ENCODE measurements at places on chromosomes 16 and 17.

- DNase-seq, result peak; percentile 46
Observed at GRCh38 chr17:36188891-36189306, 7.7 kb downstream of the CCL3L1 start.

DNA sequence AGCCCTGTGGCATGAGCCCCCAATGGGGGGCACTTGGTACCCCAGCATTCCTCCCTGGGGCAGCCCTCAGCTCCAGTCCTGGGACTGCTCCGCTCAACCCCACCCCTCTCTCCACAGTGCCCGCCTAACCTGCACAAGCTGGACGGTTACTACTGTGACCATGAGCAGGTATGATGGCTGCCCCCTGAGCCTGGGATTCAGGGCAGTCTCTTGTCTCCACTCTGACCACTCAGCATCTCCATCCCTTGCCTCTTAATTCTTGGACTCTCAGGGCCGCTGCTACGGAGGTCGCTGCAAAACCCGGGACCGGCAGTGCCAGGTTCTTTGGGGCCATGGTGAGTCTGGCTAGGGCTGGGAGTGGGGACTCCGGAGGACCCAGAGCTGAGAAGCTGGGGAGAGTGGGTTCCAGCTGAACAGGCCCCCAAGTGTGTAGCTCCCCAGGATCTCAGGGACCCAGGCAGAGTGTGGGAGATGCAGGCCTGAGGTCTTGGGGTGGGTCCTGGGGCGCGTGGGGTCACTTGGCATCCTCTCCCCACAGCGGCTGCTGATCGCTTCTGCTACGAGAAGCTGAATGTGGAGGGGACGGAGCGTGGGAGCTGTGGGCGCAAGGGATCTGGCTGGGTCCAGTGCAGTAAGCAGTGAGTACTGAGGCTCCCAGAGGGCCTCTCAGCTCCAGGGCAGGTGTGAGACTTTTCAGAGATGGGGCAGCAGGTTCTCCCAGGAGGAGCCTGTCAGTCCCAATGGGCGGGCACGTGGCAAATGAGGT is 18.0 kb downstream of the ADAM11 start:
- DNase-seq, result no peak

GRCh38 chr16:83113317-83113716 is 486.5 kb downstream of the CDH13 start:
- DNase-seq, result no peak

- DNase-seq, result no peak
Observed at GRCh38 chr17:17971431-17972125, 622 bp downstream of the TOM1L2 start.

DNA sequence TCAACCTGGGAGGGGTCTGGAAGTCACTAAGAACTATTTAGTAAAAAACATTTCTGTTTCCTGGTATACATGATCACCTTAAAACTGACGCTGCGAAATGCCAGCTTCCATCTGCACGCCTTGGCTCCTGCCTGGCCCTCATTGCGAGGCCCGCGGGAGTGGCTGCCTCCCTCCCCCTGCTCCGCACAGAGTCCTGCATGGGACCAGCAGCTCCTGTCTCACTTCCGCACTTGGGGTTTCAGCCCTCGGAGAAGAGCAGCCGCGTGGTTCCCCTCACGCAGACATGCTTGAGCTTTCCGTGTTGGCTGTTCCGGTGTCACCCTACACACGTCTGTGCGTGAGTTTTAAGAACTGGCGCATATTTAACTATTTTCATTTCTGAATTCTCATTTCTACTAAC is 18.4 kb downstream of the MTHFSD start:
- DNase-seq, result no peak

DNA sequence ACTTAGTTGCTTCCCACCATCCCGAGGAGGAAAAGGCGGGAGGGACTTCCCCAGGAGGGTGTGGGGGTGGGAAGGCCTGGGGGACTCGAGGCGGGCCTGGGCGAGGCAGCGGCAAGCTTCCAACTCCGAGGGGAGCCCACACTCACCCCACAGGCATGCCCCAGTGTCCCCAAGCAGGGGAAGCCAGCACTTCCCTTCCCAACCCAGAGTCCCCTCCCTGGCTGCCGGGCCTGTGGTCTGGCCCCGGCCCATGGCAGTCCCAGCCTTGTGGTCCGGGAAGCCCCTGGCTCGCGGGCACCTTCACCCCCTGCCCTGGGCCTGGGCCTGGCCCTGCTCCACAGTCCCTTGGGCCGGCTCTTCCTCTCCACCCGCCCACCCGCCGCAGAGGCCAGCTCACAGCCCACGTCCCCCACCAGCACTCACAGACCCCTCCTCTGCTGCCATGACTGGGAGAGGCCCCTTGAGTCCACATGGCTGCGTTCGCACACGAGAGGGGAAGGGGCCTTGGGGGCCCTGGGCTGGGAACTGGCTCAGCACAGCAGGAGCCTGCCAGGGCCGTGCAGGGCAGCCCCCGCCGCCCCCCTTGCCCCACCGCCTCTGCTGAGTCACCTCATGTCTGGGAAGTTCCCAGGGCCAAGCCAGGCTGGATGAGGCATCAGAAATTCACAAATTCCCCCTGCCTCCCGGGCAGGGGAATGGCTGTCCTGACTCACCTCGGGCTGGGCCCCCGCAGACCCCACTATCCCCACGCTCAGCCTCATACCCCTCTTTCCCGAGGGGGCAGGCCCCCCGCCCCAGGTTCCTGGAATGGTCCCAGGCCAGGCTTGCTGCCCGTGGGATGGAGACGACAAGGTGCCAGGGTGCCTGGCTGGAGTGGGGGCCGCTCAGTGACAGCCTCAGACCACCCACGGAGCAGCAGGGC is 27.8 kb downstream of the BAHCC1 start:
- DNase-seq, result no peak

DNA sequence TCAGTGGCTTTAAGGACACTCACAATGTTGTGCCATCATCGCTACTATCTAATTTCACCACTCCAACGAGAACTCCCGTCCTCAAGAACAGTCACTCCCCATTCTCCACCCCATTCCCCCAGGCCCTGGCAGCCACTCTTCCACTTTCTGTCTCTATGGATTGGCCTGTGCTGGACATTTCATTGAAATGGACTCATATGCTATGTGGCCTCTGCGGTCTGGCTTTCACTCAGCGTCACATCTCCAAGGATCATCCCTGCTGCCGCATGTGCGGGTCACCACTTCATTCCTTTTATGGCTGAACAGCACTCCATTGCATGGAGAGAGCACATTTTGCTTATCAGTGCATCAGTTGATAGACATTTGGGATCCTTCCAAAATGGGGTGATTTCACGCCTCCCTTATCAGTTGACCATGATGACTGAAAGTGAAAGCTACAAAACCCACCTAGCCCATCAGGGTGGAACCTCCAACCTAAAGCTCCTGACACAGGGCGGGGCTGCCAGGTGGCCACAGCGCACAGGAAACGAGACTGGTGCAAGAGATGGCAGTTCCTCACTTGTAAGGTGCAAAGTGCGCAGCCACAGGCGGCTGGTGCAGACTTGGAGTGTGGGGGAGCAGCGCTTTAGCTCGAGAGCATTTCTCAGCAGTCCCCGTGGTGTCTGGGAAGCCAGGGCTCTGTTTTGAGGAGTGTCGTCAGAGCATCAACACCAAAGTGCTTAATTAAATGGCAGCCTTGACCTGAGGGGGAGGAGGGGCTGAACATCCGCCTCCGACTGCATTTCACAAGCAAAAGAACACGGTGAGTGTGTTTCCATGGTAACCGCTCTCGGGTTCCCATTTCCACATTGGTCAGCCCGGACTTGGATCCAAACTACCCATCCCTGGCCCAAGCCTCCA is 23.8 kb downstream of the COTL1 start:
- peak; percentile 88 for DNase-seq

DNA sequence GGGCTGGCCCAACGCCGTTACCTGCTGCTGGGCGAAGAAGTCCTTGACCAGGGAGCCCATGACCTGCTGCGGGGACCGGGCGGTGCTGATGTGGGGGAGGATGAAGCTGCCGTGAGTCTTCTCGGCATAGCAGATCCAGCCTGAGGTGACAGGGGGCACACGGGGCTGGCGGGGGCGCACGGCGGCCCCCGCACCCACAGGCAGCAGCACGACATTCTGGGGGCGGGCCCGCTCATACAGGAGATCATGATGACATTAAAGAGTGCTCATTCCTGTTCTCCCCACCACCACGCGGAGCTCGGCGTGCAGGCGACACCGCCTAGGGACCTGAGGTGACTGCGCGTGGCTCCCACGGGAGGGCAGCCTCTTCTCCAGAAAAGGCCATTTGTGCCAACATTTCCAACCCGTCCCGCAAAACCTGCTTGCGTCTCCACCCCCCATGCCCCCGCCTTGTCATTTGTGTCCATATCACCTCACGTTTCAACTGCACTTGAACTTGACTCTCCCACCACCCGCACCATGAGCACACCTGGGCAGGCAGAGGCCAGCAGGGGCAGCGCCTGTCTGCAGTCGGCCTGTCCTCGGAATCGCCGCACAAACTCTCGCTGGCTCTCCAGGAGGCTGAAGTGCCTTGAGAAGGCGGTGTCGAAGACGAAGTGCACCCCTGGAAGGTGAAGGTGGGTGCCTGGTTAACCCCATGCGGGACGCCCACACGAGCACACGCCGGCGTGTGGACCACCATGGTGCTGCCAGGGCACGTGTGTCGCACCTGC is 6.4 kb downstream of the CIAO3 start:
- no peak for DNase-seq

DNA sequence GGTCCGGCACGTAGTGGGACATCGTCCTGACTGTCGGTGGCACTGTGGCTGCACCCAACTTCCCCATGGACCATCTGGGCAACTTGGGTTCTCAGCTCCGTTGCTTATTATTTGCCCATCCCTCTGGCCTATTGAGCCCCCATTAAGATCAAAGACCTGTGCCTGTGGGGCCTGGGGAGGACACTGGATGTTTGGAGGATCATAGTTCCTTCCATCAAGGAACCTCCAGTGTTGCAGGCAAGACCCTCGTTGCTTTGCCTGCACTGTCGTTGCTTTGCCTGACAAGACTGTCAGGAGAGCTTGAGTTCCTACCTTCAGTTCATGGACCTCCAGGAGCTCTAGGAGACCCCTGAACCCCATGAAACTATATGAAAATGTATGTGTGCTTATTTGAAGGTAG is 127.2 kb downstream of the CCDC144A start:
- DNase-seq, result no peak

GRCh38 chr17:74733365-74734122 is 3.5 kb upstream of the RAB37 start:
- DNase-seq, result peak; percentile 9

DNA sequence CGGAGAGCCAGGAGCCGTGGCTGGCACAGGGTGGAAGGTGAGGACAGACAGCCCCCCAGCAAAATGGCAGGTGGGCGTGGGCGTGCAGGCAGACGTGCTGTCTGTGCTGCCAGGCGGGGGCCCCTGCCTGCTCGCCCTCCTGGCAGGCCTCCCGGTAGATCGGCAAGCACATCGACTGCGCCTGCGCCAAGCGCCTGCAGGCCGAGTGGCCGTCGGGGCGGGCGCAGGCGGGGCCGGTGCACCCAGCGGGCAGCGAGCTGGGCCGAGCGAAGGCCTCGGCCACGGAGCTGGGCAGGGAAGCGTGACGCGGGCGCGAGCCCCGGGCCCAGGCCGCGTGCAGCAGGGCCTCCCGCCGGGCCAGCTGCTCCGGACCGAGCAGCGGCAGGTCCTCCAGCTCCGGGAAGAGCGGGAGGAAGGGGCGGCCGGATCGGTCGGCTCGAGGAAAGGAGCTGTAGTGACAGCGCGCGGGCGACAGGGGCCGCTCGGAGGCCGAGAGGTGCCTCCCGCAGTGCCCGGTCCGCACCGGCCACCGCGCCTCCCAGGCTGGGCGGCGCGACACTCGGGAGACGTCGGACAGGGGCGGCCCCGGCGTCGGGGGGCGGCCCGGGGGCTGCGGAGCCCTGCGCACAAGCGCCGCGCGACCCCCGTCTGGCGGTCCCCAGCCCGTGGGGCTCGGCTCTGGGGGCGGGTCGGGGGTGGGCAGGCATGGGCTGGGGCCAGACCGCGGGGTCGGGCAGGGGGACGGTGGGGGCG is 16.9 kb downstream of the GRIN2C start:
- peak; percentile 75 for DNase-seq

GRCh38 chr17:78032166-78032565 is 73.7 kb downstream of the TNRC6C start:
- no peak for DNase-seq

- no peak for DNase-seq
Observed at GRCh38 chr16:46914556-46915201, 30.5 kb downstream of the GPT2 start.

DNA sequence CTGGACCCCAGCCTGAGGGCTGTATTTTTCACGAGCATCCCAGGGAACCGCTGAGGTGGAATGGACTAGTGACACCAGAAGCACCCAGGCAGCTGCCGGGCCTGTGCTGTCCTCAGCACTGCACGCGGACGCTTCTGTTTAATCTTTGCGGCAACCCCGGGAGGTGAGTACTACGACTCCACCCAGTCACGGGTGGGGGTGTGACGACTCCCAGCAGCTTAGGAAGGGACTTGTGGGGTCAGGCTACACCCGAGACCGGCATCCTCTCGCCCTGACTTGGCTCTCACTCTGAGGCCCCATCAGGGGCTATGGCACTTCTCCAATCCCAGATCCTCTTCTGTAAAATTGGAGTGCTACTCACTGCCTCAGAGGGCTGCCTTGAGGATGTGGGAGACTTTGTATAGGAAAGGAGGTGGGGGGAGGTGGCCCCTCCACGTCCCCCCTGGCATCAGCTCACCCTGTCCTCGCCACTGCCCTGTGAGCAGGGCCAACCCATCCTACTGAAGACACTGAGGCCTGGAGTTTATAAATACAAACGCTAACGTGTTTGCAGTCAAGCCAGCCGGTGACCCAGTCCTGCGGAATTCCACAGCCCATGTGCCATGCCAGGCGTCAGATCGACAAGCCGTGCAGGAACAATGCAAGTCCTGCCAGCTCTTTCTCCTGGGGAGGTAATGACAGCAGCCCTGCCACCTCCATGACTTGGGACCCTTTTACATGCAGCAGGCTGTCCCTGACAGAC is 44.4 kb downstream of the PPL start:
- DNase-seq, result no peak

DNA sequence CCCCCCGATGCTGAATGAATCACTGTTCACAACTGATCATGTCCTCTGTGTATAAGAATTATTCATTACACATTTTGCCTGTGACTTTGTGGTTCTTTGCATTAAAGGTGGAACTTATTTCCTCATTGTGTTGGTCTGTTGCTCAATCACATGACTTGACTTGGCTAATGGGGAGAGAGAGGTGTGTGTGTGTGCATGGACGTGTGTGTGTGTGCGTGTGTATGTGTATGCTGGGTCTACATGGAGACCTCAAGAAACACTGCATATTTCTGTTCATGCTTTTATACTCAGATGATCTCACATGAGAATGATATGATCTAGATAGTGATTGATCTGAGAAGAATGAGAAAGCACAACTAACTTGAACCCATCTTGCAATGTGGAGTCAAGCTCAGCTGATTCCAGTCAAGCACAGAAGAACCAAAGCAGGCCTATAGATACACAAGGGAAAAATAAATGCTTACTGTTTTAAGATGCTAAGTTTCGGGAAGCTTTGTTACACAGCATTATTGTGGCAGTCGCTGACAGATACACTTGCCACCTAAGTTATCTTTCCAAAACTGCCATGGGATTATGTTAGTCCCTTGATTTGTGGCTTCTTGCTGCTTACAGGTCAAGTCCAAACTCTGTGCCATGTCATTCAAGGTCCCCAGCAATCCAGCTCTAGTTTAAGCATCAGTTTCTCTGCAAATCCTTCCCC is 167.9 kb upstream of the ZFHX3 start:
- DNase-seq, result no peak
